ENCODE measurements at places on chromosomes 3 and 15.

GRCh38 chr3:132189601-132190000 lies 127.6 kb upstream of the ACP3 start:
- DNase-seq = no peak

GRCh38 chr3:105398437-105398836 lies 31.7 kb downstream of the ALCAM start:
- DNase-seq = no peak

DNA sequence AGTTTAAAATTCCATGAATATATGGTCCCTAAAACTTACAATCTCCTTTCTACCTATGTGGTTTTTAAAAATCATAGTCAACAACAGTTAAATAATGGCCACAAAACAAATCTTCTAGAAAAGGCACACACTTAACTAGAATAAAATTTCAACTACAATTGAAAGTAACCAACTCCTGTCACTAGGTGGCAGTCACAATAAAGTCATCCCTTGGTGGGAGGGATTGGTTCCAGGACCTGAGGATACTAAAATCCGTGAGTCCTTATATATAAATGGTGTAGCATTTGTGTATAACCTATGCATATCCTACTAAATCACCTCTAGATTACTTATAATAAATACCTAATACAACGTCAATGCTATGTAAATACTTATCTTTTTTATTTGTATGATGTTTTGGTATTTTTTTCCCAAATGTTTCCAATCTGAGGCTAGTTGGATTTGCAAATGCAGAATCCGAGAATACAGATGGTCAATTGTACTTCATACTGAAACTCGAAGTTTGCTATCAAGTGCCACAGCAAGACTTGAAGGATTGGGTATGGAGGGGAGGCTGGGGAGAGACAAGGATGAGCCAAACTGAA lies 172.6 kb downstream of the FMN1 start:
- DNase-seq = peak; percentile 52

- DNase-seq = no peak
Observed at GRCh38 chr15:100129677-100130076, 212.1 kb downstream of the ADAMTS17 start.

DNA sequence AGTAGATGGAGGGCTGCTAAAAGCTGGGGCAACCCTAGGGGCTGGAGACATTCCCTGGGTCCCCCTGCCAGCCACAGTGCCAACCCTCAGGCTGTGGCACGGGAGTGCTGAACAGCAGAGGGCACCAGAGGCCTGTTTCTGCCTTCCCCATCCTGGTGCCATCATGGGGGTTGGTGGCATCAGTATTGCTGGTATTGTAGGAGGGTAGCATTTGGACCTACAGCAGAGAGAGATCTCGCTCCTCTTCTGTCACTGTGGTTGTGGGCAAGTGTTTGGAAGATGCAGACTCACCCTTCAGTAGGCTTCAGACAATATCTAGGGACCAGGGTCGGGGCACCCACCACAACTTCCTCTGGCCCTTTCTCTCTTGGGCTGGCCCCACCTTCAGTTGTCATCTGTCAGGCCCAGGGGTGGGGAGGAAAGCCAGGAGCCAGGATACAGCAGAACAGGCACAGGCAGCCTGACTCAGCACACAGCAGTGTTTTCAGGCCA lies 123.5 kb downstream of the RPLP1 start:
- peak; percentile 50 for DNase-seq

DNA sequence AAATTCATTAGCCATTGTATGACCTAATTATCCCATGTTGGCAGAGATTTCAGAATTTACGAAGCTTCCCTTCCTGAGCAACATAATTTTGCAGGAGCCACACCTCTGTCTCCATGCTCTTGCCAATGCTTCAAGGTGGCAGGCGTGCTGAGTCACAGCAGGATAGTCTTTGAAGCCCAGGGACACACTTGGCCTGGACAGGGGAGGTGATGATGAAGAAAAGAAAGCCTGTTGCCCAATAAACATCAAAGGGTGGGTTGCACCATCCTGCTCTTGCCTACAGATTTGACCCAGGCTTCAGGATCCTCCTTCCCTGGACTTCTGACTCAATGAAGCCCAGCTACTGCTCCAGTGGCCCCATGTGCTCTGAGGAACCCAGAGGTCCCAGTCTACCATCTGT lies 117.1 kb downstream of the MINAR1 start:
- no peak for DNase-seq

DNA sequence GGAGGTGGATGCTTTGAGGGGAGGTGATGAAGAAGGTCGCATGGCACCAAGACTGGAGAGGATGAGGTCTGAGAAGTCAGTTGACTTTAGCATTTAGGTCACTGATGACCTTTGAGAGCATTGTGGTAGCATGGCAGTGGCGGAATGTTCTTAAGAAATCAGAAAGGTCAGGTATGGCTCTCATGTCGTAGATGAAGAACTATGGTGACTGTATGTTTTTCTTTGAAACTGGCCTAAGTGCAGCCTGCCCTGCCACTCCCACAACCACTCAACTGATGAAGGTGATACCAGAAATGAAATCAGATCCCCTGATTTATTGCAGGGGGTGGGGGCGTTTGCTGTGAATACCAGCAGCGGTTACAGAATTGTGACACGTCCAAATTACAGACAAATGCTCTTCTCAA lies 102.6 kb downstream of the ITPR1 start:
- no peak for DNase-seq

GRCh38 chr3:124442463-124442862 lies 287.8 kb upstream of the UMPS start:
- no peak for DNase-seq

DNA sequence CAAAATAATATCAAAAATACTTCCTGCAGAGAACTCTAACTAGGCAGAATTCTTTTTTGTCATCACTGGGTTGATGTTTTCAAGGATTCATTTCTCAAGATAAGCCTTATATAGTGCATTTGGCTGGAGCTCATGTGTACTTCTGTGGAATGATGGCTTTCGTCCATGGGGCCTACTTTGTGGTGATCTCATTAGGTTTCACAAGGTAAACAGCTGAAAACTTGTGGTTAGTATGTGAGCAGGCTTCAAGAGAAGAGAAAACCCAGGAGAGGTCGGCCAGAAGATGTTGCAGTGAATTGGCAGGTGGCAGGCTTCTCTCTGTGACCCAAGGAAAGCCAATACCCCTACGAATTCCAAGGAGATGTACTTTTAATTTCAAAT lies 121.4 kb upstream of the PHLDB2 start:
- DNase-seq = no peak

GRCh38 chr3:157922614-157923013 lies 183.6 kb downstream of the SHOX2 start:
- no peak for DNase-seq

DNA sequence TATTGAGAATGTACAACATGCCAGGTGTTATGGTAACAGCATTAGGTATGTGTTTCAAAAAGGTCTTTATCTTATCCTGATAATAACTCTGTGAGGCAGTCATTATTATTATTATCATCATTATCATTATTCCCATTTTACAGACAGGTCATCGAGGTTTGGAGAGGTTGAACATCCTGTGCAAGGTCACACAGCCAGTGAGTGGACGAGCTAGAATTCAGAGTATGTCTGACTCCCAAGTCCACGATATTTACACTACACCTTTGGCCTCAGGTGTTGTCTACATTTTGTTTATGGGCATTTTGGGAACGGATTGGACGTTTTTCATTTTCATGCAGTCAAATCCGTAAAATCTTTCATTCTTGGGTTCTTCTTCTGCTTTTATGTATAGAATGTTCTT lies 24.0 kb downstream of the GLDN start:
- no peak for DNase-seq

- no peak for DNase-seq
Observed at GRCh38 chr15:90530250-90531051, 728 bp downstream of the CRTC3 start.

GRCh38 chr15:25727116-25727515 lies 136.0 kb downstream of the ATP10A start:
- no peak for DNase-seq
